ENCODE measurements at places on chromosomes 4 and X.

DNA sequence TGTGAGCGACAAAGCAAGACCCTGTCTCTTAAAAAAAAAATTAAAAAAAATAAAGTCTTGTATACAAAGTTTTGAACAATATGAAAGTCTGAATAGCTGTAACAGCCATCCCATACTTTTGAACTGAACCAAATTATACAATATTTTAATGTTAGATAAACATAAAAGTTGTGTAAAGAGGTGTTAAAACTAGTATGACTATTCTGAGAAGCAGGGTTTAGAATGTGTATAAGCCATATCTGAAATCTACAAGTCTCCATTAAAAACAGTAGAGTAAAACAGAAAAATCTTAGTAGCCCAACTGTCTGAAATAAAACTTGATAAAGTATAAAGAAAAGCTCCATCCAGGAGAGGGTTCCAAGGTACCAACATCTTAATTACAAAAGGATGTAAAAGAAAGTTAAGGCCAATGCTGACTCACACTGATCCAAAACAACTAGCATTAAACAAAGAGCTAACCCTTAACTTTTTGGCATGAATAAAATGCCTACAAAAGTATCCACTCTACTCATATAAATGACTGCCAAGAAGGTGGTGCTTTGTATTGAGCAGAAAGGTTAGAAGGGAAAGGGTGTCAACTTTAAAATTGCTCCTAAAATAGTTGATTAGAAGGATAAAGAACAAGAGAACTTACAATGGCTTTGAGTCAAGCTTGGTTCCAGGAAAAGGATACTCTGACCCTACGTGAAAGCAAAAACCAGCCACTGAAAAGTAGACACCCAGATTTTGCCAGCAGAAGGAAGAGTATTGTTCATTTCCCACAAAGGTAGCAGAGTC lies 18.5 kb downstream of the CNOT6L start:
- no peak for DNase-seq

DNA sequence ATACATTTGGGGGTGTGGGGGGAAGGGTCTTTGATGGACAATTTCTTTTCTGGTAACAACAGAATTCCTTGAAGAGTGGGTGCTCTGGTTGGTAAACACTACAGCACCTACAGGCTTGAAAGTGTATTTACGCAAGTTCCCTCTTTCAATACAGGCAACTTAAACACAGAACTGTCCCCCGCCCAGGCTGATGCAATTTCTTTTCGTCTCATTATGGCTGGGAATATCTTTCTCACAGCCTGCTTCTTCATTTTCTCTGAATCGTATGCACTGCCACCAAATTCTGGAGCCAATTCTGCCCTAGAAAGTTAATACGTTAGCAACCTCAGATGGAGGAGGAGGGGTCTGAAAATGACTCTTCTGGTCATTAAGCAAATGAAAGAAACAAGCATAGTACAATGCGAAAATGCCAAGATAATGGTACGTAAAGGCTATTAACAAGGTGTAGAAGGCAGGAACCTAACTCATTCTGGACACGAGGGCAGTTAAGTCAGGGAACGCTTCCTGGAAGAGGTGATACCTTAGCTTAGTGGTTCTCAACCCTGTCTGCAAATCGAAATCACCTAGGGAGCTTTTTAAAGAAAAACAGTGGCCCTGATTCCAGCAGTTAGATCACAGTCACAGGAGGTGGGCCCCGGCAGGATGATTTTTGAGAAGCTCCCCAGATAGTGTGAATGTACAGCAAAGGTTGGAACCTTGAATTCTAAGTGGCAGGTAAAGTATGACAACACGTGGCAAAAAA lies 1.0 kb downstream of the AGA start:
- DNase-seq: no peak

- no peak for DNase-seq
Observed at GRCh38 chr4:17544205-17544604, 29.2 kb downstream of the CLRN2 start.

- no peak for DNase-seq
Observed at GRCh38 chrX:149979126-149979644, 40.9 kb upstream of the EOLA2 start.

- no peak for DNase-seq
Observed at GRCh38 chrX:68842781-68843581, 14.2 kb downstream of the EFNB1 start.

GRCh38 chr4:55074386-55074785 lies 51.0 kb downstream of the KDR start:
- DNase-seq: no peak

DNA sequence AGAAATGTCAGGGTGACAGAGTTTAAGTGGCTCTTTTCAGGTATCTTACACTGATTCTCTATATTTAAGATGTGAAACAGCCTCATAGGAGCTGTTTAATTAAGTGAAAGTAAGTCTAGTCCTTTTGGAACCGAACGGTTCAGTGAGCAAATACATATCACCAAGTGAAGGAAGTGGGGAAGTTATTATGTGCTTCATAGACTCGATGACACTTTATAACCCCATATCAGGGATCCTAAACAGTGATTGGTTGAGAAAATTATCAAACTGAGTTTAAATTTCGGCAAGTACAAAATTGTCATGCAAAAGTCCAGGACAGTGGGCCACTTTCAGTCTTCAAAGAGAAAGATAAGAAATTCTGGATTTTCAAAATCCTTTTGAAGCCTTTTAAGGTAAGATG lies at the start of gene DSPP:
Gene DSPP (plus strand): TSS at position 301 of the 400 bp plus-strand sequence. CDS start 2,380 bp downstream, outside the sequence.
- no peak for DNase-seq

DNA sequence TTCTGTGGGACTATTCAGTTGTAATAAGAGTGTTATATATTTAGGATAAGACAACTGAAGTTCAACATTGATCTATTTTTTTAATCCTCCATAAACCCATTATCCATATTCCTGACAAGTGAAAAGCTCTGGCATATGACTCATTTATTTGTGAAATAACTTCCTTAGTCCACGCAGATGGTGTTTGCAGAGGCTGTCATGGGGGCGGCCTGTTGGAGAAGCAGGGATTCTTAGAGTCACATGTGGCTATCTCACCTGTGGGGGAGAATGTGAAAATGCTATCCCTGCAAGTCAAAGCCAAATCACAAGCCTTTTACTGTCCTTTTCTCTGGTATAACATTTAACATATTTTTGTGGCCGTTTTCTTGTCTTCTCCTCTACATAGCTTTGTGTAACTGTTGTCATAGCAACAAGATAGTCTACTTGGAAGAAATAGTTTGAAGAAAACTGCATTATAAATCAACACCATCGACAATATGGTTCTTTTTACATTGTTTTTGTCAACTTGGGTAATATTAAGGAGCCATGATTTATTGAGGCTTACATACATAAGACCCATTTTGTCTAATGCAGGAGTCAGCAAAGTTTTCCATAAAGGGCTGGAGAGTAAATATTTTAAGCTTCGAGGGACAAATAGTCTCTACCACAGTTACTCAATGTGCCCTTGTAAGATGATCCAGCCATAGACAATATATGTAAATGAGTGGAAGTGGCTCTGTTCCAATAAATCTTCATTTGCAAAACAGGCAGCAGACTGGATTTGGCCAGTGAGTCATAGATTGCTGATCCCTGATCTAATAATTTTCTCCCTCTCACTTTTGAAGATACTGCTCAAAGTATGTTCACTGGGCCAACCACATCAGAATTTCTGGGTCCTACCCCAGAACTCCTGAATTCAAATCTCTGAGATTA lies 395.0 kb downstream of the DTHD1 start:
- no peak for DNase-seq

- DNase-seq: no peak
Observed at GRCh38 chrX:31969714-31970113, 897.9 kb upstream of the FTHL17 start.

DNA sequence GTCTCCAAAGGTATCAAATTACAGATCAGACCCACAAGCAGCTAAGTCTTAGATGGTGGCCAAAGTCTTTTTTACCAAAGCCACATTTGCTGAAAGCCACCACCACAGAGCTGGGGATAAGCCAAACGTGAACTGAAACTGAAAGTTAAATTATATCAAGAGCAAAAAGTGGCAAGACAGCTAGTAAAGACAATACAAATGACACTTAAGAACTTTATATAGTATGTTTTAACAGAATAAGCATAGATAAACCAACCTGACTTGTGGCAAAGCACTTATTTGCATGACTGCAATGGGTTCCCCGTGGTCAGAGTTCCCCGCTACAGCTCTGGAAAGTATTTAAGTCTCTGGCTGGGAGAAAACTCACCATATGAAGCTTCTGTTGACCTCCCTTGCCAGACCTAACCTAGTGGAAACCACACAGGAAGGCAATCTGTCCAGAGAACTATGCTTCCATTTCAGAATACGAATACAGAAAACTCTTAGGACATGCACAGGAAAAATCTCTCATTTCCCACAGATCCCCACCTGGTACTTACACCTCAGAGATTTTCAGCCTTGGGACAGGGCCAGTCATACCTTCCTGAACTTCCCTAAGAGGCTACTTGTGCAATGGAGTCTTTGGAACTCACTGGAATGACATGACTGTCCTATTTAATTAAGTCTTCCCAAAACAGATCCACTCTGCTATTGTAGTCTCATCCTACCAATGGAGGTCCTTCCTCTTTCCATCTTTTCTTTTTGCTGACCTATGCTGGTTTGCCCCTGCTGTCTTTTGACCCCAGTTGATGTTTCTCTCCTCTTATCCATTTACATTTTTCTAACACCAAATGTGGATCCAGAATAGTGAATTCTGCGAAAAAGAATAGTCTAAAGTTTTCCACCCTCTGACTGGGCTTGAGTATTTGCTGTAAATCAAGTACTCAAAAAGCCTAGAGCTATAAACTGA lies 225.1 kb downstream of the NR3C2 start:
- no peak for DNase-seq

DNA sequence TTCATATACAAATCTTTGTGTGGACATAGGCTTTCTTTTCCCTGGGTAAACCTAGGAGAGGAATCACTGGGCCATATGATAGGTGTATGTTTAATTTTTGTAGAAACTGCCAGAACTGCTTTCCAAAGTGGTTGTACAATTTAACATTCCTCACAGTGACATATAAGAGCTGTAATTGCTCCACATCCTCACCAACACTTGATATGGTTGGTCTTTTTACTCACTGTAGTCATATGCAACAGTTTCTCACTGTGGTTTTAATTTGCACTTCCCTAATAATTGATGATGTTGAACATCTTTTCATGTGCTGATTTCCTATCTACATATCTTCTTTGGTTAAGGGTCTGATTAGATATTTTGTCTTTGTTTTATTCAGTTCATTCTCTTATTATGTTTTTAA lies 24.5 kb upstream of the PAPSS1 start:
- no peak for DNase-seq

- no peak for DNase-seq
Observed at GRCh38 chr4:46386570-46386969, 3.4 kb downstream of the GABRA2 start.

GRCh38 chr4:145644699-145645098 lies 25.5 kb downstream of the MMAA start:
- no peak for DNase-seq

- no peak for DNase-seq
Observed at GRCh38 chrX:46268412-46268811, 276.8 kb downstream of the ZNF674 start.

- DNase-seq: no peak
Observed at GRCh38 chr4:160265836-160266235, 1163.0 kb downstream of the RAPGEF2 start.

DNA sequence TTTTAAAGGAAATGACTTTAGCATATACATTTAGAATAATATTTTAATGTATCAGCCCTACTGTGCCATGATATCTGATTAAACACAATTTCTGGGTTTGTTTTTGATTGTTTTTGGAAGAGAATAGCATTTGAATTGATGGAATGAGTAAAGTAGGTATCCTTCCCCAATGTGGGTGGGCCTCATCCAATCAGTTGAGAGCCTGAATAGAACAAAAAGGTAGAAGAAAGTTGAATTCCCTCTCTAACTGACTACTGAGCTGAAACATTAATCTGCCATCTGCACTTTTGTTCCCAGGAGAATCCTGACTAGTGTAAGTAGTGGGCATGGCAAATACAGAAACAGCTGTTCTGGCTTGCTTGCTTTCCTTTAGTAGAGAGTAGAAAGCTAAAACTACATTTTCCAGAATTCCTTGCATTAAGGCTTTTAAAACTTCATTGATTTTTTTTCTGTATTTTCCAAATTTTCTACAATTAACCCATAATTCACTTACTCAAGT lies 9.7 kb upstream of the SEC24D start:
- no peak for DNase-seq

DNA sequence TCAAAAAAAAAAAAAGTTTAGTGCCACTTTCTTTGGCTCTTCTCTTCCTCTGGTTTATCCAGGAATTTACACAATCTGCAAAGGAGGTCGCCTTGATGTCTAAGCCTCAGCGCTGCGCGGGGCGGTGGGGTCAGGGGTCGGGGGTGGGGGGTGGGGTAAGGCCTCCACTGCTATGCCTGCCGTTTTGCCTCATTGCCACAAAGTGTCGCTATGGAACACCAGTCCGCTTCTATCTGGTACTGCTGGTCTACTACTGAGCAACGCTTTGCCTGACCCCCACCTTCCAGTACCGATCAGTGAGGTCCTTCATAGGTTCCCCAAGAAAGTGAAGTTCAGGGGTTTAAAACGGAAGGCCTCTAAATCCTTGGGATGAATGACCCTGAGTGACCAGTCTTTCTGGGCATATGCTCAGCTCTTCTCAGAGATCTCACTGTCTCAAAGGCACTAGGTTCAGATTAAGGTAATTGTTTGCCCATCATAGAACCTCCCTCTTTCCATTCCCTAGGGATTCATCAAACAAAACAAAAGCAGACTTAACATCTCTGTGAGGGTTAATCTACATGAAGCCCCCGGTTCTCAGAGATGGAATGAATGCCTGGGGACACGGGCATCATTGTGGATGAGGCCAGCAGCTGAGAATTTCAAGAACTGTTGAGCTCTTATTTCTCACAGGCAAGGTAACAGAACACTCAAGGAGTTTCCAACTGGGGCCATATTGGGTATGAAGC lies 16.9 kb upstream of the TSR2 start:
- DNase-seq: no peak

DNA sequence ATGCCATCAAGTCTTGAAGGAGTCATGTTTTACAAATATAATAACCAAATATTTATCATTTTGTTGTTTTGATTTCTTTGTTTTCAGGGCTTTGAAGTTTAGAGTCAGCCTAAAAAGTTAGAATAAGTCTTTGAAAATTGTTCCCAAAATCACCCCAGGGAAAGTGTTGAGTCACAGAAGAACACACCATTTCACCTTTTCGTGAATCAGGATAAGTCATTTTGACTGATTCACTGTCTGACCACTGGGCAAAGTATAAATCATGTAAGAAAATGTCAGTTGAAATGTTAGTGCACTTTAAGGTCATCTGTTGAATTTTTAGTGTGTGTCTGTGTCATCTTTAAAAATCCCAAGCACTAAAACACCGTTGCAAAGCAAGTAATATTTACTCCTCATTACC lies 1320.1 kb downstream of the RPA4 start:
- DNase-seq: no peak

DNA sequence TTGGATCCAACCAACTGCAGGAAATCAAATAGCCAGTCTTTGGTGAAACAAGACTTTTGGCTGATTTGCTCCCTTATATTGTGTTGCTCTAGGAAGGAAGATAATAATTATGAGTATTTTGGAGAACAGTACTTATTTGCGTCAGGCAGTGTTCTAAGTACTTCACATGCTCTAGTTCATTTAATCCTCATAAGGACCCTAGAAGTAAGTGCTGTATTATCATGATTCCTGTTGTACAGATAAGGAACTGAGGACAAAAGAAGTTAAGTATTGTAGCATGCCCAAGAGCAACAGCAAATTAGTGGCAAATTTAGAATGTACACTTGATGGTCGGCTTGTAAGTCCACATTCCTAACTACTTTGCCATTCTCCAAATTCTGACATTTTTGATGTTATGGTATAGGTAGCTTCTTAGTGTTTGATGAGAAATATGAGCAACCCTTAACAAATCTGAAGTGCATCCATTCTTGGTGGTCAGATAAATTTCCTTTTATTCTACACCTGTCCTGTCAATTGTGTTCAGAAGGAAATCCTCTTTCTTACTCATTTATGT lies 72.0 kb downstream of the SPRY1 start:
- no peak for DNase-seq

Measured in activated CD4-positive, alpha-beta T cell treated with anti-CD3 and anti-CD28 coated beads for 1 hour (primary cell).